T-helper 2 cell treated with Interferon-gamma antibody and Interleukin-4, amounts not matched to agents 100 ng/mL and 5 ng/mL, for 36 hours (primary cell): ENCODE measurements at places on chromosomes 4 and X. TPM values are rescaled to one million over a fixed set of nuclear protein-coding genes. Genes with fewer than 3 reads are reported as not detected.

The CSN1S1 gene
- not detected in 2 replicates for total RNA-seq

The PNCK gene
- 0.32 TPM in 1 of 2 replicates, not detected in the other for total RNA-seq

The DMD gene
- 0.16 and 0.64 TPM in 2 replicates for total RNA-seq

The ATP2B3 gene
- not detected in 2 replicates for total RNA-seq

The SMPX gene
- total RNA-seq, result not detected in 2 replicates

The SRPK3 gene
- not detected in 2 replicates for total RNA-seq

The TMPRSS11A gene
- total RNA-seq, result not detected in 2 replicates
